Activated naive CD4-positive, alpha-beta T cell treated with Interleukin-2 at 50 U/mL for 16 hours (primary cell): ENCODE measurements at places on chromosomes 1 and 21.

DNA sequence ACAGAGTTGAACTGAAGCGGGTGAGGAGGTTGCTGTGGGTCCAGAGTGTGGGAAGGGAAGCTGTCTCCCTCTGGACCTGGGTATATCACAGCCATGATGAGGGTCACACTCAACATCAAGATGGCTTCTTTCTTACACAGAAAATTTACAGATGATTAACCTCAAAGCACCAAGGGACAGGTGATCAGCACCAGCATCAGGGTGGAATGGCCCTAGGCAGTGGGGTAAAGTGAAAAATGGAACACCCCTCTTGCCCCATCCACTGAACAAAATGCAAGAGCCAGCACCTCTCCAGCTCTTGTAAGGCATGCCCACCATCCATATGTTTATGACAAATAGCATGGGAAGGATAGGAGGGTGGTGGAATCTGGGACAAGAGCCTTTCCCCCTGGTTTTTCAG, 40.3 kb downstream of the HSD3B1 start:
- DNase-seq: no peak

DNA sequence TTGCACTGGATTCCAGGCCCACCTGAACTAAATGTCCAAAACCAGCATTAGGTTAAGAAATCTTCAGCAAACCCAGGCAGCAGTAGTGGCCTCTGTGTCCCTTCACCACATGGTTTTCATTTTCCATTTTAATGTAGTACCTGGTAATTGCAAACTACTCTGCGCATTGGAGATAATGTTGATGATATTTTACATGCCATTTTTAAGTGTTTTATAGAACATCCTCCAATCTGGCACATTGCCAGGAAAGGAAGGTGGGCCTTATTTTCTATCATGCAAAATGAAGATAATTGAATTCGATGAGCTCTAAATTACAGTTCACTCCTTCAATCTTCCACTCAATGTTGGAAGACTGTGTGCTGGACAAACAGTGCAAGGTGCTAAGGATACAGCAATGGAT, 89.5 kb downstream of the ZC3H11B start:
- DNase-seq: no peak

DNA sequence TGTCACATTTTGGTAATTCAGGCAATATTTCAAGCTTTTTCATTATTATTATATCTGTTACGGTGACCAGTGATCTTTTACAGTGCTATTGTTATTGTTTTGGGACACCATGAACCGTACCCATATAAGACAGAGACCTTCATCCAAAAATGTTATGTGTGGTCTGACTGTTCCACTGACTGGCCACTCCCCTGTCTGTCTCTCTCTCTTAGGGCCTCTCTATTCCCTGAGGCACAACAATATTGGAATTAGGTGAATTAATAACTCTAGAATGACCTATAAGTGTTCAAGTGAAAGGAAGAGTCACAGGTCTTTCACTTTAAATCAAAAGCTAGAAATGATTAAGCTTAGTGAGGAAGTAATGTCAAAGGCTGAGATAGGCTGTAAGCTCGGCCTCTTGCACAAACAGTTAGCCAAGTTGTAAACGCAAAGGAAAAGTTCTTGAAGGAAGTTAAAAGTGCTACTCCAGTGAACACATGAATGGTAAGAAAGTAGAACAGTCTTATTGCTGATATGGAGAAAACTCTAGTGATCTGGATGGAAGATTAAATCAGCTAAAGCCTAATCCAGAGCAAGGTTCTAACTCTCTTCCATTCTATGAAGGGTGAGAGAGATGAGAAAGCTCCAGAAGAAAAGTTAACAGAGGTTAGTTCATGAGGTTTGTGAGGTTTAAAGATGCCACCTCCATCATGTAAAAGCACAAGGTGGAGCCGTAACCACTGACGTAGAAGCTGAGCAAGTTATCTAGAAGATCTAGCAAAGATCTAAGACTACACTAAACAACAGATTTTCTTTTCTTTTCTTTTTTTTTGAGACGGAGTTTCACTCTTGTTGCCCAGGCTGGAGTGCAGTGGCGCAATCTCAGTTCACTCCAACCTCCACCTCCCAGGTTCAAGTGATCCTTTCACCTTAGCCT, 19.7 kb upstream of the DIPK1A start:
- no peak for DNase-seq

DNA sequence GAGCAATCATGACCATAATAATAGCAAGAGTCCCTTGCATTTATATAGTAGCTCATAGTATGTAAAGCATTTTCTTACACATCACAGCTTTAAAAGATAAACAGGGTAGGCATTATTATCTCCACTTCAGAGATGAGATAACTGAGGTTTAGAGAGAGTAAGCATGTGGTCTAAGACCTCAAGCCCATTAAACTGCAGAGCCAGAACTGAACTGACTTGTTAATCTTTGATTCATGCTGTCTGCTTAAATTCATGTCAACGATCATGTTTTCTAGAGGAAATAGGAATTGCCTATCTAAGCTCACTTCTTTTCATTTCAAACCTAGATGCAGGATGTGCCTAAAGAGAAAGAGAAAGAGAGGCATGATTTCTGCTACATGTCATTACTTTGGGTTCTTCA, 524.8 kb downstream of the PTPRC start:
- no peak for DNase-seq

- no peak for DNase-seq
Observed at GRCh38 chr1:201475130-201475529, 6.1 kb upstream of the PHLDA3 start.

DNA sequence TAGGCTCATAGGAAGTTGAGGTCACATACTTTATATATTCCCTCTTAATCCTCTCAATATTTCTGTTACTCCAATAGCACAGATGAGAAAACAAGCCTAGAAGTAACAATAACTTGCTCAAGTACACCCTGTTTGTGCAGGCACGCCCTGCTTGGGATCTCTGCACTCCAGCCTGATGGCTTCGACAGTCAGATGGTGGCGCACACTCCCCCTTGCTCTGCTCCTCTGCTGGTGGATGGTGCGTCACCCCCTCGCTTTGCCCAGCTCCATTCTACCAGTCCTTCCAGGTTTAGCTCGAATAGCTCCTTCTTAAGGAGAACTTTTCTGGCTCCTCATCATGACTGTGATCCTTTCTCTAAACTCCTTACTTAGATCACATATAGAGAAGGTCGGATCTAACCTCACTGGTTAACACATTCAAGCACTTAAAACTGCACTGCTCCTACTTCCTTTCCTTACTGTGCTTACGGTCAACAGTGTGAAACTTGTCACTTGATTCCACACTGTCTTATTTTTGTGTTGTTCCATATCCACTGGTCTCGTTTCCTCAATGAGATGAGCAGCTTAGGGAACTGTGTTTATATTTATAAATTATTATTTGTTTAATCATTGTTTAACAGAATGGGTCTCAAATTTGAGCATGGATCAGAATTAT, 3.0 kb downstream of the TSPAN2 start:
- DNase-seq: no peak

DNA sequence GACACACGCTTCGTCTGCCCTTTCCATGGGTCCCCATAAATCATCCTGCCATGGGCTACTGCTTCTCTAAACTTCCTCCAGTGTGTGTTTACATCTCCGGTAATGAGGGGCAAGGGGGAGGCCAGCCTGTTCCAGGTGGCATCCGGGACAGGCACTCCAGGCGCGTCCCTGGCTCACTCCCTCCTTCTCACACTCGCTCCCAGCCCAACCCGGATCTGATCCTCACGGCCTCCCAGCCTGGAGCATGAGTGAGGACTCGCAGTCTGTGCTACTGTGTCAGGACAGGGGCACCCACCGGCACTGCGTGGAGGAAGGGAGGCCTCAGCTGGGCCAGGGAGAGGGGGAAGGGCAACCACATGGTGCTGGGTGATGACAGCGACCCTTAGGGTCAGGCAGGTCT, 225.4 kb downstream of the TRABD2B start:
- no peak for DNase-seq

DNA sequence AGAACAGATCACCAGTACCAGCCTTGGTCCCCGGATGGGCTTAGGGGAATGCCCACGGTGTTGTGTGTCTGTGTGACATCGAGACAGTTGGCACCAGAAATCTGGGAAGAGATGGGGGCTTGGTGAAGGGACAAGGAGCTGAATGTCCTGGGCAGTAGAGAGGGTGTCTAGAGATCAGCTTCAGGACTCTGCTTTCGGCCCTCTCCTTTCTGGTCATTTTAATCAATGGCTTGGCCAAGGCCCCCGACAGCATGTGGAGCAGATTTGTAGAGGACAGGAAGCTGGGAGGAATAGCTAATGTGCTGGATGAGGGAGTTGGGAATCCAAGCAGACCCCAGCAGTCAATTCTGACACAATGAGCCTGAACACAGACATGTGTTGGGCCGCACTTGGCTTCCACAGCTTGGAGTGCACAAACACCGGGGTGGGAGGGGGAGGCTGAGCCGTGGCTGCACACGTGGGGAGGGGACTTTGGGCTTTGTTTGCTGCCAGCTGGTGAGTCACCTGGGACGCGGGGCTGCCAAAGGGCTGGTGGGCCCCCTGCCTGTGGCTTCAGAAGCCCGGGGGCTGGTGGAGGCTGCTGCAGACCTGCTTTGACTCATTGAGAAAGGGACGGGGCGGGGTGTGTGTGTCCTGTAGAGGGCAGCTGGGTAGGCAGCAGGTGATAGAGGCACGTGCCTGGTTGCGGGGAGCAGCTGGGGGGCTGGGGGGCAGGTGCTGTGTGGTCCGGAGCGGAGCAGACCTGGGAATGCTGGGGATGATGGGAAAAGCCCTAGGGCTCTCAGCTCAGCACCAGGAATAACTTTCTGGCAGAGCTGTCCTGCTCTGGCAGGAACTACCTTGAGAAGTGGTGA, 20.9 kb downstream of the SLC1A7 start:
- DNase-seq: no peak

DNA sequence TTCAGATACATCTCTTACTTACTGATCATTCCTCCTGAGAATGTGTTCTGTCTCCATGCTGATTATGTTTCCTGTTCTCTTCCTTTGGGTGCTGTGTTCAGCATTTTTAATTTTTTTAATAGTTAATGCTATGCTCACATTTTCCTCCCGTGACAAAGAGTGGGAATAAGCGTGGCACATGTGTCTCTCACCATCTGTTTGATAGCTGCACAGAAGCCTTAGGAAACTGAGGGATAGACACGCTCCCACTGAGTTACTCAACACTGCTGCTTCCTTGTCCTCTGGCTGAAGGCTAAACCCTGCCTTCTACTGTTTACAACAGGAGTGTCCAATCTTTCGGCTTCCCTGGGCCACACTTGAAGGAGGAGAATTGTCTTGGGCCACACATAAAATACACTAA, 264.2 kb downstream of the DISC1 start:
- DNase-seq: no peak

DNA sequence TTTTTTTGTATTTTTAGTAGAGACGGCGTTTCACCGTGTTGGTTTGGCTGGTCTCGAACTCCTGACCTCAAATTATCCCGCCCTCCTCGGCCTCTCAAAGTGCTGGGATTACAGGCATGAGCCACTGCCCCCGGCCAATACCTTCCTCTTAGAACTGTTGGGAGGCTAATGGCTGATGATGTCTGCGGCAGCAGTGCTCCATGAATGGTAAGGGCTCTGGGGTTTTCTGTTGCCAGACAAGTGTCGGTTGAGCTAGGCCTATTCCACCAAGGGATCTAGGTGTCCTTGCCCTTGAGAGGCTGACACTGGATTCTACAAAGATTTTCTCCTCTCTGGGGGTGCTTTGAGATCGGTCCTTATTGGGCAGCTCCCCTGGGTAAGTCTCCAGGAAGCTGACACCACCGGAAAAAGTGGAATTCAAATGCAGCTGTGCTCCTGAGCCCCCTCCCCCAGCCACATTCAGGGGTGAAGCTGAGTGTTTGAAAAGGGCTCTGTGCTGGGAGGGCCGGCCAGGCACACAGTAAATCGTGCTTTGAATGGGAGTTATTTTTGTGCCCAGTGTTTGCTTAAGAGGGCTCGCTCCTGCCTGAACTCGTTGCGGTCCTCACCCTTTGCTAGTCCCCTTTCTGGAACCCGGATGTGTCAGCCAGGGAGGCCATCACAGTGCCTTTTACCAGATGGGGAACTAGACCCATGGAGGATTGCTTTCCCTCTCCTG, 5.2 kb downstream of the SOX13 start:
- DNase-seq: no peak

DNA sequence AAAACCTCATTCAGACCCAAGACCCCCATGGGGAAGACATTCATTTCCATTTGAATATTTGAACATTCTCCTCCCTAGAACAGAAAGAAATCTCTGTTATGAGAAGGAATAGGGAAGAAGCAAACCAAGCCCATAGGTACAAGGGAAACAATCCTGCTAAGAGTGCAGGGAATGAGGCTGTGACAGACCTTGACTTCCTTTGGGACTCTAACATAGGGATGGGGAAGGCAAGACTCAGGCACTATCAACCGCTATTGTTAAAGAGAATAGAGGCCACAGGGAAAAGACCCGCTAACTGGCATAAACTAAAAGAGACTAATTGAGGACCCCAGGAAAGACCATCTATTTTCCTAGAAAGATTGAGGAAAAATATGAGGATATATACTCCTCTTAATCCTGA, 117.8 kb upstream of the BRINP3 start:
- DNase-seq: no peak

- no peak for DNase-seq
Observed at GRCh38 chr1:6271554-6271953, 10.7 kb upstream of the GPR153 start.

DNA sequence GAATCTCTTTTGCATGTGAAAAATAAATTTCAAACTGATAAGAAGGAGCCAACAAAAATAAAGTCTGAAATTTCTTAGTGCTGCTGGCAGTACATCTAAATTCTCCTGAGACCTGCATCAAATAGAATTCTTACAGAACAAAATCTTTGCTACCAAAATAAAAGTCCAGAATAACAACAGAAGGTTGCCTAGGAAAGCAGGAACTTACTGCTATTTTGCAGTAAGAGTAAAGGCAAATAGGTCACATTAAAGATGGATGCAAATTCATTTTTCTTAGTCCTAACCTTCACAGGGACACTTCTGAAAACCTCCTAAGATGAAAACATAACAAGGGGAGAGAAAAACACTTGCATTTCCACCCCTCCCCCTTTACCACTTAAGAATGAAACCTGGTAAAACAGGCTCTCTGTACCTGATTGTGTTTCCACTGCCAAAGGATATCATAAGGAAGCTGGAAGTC, 59.0 kb downstream of the RUSC1 start:
- no peak for DNase-seq

DNA sequence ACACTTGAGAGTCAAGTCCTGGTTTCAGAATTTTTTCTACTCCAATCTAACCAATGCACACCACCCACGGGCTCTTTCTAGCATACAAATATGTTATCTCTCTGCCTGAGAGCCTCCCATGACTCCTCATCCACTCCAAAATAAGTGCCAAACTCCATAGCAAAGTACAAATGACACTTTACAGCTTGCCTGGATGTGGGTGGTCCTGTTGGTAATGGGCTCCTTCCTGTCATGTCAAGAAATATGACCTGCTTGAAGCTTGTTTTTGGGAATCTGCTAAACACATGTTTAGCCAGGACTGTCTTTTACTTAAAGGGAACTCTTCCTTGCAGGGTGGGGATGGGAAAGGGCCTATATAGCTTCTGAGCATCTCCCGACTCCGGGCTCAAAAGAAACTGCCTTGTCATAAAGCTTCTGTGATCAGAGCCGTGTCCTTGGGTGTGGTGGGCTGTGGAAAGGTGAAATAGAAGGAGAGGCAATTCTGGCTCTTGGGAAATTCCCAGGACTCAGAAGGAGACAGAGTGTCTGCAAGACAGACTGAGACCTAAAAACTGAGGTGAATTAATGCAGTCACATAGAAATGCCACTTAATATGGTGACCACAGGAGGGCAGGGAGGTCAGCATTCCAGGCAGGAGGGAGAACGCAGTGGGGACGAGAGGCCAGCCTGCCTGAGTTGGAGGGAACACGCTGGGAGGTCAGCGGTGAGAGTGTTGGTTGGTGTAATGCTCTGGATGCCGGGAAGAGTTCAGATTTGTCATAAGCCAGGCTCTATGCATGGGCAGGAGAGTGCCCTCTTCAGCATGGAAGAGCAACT, 6.1 kb upstream of the IGFN1 start:
- no peak for DNase-seq

GRCh38 chr1:19074902-19075721, 118.6 kb upstream of the IFFO2 start:
- DNase-seq: no peak
